ENCODE measurements at places on chromosomes 16 and 17.

DNA sequence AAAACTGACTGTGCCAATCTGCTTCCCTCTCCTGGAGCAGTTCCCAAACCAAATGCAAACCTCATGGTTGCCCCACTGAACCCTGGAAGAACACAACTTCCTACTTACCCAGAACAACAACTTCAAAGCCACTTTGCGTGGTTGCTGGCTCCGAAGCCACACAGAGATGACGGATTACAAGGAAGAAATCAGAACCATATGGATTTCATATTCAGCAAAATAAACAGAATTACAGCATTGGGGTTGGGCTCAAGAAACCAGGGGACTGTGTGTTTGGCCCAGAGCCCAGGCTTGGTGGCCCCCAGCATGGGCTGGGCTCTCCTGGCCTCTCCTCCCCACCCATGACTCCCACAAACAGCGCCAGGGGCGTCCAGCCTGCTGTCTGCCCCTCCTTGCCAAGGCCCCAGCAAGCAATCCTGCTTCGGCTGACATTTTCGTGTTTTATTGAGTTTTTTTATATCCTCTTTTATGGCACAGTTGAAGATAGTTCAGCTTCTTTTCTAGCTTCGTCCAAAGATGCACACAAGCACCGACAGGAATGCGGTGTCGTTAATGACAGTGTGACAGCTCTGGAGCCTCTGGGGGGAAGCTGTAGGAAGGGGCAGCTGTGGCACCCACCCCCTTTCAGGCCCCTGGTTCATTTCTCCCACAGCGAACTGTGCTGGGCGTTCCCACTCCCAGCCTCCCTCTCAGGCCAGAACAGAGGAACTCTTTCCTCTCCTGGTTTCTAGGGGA is 137.1 kb downstream of the GAS7 start:
- no peak for DNase-seq

DNA sequence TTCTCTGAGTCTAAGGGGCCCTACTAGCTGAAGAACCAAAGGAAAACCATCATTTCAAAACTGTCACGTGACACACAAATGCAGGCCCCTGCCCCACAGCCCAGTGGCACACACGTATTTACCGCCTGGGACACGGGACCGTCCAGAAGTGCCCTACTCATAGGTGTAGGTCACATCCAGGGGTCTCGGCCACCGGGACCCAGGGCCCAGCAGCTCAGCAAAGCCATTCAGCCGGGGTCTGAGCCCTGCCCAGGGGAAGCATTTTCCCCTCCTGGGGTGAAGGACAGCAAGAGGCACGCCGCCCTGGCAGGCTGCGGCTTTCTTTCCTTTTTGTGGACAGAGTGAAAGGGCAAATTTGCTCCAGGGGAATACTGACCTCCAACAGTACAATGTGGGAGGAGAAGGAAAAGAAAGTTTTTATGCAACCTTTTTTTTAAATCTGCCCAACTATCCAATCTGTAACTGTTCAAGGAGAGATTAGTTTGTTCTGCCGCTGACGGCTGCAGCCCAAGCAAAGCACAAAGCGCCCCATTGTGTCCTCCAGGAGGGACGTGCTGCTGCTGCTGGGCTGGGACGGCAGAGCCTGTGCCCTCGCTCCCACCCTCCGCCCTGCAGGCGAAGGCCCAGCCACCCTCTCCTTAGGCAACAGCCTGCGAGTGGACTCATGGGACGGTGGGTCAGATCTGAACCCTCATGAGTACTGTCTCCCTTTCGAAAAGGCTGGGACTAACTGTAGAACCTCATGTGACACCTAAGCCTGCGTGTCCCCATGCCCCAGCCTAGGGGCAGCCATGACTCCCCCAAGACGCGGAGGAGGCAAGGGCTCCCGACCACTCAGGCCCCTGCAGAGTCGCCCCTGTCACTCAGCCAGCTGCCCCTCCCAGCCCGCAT is 21.3 kb downstream of the SLC7A5 start:
- DNase-seq: no peak

- no peak for DNase-seq
Observed at GRCh38 chr16:17084130-17084529, 386.6 kb downstream of the XYLT1 start.

- DNase-seq: no peak
Observed at GRCh38 chr17:27804113-27804512, 3.8 kb upstream of the NOS2 start.

DNA sequence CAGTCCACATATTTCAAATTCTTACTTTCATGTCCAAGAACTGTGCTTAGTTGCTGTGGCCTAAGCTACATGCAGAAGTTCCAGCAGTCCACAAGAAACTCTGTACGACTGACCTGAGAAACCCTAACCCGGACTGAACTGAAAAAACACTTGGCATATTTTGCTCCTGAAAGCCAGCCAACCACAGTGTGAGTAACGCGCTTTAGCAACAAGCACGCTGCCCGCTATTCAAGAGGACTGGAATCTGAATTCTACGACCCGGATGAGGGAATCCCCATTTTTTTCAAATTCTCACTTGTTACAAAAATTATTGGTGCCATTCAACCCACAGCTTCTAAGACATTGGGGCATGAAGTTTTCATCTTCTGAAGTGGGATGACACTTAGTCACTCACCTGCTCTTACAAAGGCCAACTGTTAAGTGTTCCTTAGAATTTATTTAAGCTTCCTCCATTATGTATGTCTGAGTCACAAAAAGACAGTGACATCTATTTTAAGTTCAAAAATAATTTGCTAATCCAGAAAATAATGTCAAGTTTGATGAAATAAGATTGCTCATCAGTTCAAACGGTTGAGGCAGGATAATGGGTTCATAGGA is 78.7 kb downstream of the CDYL2 start:
- DNase-seq: no peak

DNA sequence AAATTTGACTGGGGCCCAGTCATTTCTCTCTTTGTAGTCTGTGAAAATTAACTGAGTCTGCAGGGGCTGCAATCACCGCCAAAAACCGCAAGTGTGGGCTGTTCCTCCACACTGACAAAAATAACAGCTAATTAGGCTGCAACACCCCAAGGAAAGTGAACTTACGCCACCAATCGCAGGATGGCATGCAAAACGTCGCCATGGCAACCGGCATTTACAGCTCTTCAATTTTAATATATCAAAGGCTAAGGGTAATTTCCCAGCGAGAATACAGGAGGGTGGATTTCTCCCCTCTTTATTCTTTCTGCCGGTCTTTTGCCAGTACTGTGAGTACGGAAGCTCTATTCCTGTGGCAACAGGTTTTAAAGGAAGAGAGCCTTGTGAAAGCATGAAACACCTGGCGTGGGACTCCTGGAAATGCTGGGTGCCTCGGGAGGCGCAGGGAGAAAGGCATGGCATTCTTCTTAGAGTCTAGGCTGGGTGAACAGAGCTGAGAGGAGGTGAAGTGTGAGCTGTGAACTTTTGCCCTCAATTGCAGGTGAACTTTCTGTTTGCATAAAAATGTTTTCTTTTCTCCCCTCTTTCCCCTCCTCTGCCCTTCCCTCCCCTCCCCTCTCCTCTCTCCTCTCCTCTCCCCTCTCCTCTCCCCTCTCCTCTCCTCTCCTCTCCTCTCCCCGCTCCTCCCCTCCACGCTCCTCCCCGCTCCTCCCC is 399.7 kb downstream of the XYLT1 start:
- DNase-seq: peak; percentile 52

- no peak for DNase-seq
Observed at GRCh38 chr17:79147746-79148506, 73.3 kb downstream of the ENGASE start.

- no peak for DNase-seq
Observed at GRCh38 chr16:29024278-29024677, 39.4 kb downstream of the LAT start.

DNA sequence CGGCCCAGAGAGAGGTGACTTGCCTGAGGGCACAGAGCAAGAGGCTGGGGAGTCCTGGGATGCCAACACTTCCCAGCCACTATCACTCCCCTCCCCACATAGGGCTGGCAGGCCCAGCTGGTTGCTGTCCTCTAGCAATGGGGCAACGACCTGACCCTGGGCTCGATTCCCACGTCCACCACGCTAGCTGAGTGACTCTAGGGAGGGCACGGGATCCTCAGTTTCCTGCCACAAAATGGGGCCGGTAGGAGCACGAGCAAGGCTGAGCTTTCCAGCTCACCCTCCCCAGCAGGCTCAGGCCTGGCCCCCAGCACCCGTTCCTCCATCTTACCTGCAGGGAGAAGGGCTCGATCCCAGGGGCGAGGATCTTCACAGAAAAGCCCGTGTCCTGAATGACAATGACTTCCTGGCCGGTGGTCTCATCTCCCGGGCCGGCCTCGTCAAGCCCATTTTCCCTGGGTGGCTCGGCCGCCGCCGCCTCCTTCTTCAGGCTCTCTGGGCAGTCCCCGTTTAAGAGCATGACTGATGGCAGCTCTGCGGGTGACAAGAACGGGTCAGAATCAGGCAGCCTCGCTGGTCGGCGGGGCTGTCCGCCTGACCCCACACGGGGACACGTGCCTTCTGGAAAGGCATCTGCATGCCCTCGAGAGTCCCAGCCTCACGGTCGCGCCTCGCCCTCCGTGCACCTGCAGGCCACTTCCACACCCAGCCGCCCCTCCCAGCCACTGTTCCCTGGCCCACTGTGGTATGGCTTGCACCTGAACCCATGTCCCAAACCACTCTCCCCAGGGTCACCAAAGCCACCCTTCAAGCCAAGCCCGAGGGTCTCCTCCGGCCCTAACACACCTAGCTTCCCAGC is 7.3 kb downstream of the CLUH start:
- DNase-seq: no peak

DNA sequence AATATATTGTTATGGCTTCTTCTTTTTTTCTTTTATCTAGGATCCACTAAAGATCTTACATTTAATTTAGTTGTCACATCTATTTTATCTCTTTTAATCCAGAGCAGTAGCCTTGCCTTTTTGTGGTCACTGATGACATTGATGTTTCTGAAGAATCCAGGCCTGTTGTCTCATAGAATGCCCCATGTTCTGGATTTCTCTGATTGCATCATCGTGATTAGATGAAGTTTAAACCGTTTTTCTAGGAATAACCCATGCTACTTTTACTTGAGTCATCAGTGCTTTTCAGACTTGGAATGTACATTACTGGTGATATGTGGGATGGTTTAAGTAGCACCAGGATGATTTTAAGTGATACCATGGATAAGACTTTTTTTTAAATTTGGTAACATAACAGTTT is 106.4 kb upstream of the CES5A start:
- DNase-seq: no peak

- no peak for DNase-seq
Observed at GRCh38 chr16:19410435-19411171, 7.1 kb upstream of the TMC5 start.

DNA sequence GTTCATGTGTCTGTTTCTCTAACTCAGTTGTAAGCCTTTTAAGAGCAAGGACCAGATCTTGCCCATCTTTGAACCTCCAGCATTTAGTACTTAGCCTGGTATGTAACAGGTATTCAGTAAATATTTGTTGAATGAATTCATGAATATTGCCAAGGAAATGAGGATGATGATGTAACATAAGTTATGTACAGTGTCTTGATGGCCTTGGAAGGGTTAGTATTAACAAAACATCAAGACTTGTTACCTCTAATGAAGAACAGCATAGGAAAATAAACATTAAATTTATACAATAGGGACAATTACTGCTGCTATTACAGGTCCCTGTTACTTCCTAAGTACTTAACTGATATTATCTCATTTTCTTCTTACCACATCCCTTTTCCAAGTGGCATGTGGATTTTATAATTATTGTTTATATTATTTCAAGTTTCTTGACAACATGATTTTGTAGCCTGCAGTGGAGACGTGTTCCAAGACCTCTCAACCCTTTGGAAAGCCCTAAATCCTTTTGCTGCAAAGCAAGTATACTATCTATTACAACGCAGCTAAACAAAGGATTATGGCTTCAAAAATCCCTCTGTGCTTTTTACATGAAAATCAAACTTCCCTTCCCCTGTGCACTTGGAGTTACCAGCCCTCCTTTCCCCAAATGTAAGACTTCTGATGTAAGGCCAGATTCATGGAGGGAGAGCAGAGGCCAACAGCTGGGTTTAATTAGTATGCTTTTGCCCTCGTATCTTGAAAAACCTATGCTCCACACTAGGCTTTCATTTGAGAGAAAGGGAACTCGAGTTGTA is 77.4 kb upstream of the SMIM36 start:
- no peak for DNase-seq

GRCh38 chr17:30970831-30971567 is at the start of gene RNF135:
Gene RNF135, plus strand, starts transcription at chr17:30971039. Its CDS starts 35 bp downstream, at chr17:30971074.
- DNase-seq: peak; percentile 35

- DNase-seq: no peak
Observed at GRCh38 chr16:15919331-15919730, 30.1 kb upstream of the ABCC1 start.

DNA sequence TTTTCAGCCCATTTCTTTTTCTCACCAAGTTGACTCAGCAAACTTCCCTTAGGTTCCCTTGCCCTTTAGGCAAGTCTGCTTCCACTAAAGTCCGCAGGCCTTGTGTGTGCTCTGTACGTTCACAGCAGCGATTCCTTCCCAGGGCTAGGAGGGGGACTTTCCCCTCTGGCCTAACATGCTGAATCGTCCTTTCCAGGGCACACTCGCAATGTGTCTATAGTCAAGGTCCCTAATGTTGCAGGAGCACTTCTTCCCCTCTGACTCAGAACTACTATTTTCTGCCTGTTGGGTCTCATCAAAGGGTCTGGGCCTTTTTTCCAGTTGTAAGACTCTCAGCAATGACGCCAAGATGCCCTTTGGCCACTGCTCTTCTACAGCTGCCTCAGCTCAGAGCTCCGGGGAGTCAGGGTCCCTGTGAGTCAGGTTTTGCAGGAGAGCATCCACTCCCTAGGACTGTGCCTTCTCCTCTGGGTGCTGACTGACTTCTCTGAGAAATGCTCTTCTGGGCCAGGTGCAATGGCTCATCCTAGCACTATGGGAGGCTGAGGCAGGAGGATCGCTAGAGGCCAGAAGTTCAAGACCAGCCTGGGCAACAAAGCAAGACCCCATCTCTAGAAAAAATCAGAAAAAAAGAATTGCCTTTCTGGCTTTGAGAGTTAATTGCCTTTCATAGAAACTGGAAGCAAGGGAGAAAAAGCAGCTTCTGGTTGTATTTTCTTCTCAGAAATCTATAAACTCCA is 64.4 kb upstream of the TBX2 start:
- no peak for DNase-seq

GRCh38 chr17:45116434-45117016 is 15.8 kb downstream of the PLCD3 start:
- DNase-seq: no peak

All from activated naive CD4-positive, alpha-beta T cell (primary cell).